ENCODE measurements at places on chromosomes 5 and 9.

DNA sequence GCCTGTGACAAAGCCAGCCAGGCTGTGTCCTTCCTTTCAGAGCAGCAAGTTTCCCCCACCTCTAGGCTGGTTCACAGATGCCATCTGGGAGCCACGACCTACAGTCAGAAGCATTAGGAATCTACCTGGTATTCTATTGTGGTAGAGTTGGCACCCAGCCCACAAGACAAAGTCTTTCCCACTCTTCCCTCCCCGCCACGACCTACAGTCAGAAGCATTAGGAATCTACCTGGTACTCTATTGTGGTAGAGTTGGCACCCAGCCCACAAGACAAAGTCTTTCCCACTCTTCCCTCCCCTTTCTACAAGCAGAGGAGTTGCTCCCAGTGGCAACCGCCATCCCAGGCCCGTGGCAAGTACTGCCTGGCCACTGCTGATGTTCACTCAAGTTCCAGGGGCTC is 157.8 kb upstream of the TNC start:
- no peak for DNase-seq

DNA sequence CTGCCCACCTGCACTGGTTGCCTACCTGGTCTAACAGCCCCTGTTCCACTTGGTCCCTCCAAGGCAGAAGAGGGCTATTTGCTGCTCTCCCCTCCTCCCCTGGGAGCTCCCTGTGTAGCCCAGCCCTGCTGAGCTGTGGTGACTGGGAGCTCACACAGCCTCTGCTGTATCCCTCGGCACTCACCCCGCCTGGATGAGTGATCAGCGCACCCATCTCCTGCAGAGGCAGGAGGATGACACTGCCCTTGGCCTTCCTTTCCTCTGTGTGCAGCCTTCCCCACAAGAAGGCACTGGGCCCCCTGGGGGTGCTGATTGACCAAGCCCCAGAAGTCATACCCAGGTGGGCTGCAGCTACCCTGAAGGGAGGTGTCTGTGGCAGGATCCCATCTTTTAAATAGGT is 134.2 kb downstream of the ADAMTS2 start:
- no peak for DNase-seq

DNA sequence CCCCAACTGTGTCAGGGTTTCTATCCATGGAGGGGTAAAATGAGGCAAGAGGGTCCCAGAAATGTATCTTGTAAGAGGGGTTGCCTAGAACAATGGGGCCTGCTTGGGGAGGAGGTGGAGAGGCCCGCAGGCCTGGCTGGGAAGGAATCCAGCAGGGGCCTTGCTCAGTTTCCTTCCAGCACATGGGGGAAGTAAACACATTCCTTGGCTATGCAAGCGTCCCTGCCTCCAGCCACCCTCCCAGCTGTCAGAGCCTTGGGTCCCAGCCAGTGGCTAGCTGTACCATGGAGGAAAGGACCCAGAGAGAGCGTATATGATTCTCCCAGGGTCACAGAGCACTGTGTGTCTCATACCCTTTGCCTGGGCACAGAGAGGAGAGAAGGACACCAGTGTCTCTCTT is 71.1 kb upstream of the IL17B start:
- DNase-seq = no peak

- no peak for DNase-seq
Observed at GRCh38 chr9:126401107-126401506, 74.5 kb downstream of the MVB12B start.

DNA sequence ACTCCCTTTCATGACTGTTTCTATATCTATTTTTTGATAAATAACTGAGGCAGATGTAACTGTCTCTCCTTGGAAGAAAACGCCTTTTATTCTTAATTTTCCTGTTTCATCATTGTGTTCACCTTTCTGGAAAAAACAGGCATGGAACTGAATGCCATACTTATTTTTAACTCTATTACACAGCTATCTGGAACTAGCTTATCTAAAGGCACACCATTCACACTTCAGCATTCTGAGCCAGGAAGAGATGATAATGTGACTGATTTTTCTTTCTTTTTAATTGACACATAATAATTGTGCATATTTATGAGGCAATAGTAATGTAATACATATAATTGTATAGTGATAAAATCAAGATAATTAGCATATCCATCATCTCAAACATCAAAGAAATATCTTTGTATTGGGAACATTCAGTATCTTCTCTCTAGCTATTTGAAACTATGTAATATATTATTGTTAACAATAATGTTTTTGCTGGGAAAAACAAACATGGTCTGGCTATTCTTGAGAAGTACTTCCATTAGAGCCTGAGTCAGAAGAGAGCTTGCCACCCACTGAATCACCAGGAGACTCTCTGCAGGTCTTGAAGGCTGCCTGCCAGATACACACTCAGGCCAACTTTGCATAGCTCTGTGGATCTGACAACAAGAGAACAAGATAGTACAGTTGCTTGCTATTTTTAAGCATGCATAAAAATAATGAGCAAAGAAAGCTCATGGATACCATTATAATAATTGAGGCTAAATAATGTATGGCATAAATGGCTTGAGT is 501.0 kb upstream of the EDIL3 start:
- DNase-seq = no peak

GRCh38 chr5:33257807-33258429 is 182.8 kb upstream of the TARS1 start:
- DNase-seq = no peak

DNA sequence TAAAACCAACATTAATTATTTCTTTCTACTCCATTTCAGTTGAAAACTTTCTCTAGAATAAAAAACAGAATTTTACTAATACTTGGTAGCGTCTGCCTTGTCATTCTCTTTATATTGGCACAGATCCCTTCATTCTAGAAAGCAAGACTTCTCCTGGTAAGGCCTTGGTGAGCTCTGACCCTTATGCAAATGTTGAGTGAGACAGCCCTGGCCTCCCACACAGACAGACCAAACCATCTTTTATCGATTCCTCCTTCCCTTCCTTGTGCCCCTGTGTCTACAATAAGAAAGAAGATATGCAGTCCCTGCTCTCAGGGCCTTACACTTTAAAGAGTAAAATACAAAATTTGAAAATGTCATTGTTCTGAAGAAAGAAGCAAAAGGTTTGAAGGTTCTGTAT is 262.2 kb downstream of the EFNA5 start:
- DNase-seq = no peak

DNA sequence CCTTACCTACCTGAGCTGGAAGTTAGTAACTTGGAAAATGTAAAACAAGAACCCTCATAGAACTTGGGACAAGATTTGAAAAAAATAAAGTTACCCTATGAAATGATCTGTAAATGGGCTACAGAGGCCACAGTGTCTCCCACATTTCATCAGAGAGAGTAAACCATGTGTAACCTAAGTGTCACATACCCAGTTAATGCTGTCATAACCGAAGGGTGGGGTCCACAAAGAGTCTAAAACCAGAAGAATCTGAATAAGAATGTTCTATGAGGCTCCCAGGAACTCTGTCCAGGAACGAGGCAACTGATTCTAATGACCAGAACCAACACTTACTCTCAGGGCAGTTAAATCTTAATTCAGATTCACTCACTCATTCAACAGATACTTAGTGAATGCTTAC is 1.0 kb upstream of the FAM13B start:
- no peak for DNase-seq

DNA sequence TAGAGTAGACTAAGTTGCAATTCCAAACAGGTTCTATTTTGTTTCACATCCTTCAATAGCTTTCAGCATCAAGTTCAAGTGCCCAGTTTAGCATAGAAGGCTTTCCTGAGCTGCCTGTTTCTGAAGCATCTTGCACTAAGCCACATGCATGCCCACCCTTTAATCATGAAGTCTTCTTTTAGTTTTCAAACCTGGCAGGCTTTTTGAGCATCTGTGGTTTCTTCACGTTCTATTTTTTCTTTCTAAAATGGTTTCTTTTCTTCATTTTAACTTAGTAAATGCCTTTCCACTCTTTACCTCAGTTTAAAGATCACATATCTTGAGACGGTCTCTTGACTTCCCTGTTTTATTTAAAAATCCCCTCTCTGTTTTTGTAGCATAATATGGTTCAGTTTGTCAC is 360.1 kb downstream of the MAN2A1 start:
- no peak for DNase-seq

GRCh38 chr5:66644111-66644510 is 47.9 kb downstream of the MAST4 start:
- DNase-seq = no peak

DNA sequence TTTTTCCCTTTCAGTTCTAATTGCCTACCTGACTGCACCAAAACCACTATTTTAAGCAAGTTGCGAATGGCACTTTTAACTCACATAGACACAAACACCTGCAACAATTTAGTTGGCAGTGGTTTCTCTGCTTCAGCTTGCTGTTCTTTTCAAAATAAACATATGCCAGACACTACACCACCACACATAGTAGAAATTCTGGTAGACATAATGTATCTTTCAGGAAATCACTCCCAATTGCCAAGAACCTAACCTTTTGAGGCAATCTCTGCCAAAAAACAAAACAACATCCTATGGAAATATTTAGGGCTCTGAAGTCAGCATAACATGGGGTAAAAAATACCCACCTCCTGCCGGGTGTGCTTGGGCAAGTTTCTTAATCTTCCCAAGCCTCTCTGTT is 27.7 kb downstream of the GLIS3 start:
- DNase-seq = no peak

DNA sequence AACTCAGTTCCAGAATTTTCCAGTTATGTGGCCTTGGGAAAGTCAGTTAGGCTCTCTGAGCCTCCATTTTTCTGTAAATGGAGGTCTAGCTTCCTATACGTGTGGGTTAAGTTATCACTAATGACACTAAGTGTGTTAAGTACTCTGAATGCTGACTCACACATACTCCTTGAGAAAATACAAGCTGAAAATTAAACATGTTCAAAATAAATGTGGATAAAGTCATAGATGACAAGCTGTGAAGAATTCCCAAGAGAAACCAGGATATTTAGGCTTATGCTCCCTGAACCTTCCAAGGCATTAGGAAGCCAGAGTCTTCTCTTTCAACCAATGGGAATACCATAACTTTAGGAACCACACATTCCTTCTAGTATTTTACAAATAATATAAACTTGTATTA is 58.1 kb downstream of the ABCA1 start:
- no peak for DNase-seq

- DNase-seq = no peak
Observed at GRCh38 chr9:105854026-105854782, 159.9 kb downstream of the TMEM38B start.

DNA sequence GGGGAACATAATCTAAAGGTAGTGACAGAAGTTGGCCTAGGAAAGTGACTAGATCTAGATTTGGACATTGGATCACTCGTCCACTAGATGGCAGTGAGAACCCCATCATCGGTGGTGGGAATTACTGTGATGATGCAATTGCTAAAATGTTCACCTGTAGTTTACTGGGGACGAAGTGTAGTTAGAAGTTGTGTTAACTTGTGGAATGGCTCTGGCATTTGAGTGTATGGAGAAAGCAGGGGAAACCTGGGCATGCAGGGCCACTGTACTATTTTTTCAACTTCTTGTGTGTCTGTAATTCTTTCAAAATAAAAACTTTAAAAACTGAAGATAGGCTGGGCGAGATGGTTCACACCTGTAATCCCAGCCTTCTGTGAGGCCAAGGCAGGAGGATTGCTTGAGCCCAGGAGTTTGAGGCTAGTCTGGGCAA is 75.5 kb downstream of the PHAX start:
- peak; percentile 30 for DNase-seq

DNA sequence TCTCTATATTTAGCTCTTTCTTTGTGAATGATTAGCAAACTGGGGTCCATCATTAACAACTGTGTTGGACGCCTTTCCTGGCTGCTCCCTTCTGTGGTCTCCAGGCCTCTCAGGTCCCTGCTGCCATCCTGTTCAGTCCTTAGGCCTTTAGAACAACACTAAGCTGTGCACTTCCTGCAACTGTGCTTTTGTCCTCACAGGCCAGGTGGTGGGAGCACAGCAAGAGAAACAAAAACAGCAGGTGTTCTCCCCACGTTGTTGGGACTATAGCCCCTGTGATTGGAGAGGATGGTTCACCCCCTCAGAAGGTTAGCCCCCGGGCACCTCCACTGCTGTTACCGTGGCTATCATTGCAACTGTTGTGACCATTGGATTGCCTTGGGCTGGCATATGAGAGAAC is 41.7 kb upstream of the CLINT1 start:
- DNase-seq = no peak

DNA sequence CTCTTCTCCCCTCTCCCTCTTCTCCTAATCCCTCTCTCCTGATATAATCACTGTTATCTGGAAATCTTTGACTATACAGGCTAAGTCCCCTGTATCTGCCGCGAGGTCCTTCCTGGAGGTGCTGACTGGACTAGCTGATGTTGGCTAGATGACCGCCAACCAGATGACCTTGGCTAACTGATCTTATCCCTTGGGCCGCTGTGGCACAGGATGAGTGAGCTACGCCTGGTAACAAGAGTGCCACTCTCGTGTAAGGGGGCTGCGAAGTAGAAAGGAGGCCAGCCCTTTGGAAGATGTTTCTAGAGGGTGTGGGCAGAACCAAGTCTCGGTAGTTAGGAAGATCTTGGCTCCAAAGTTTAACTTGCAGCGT is 345 bp upstream of the PRRC1 start:
- DNase-seq = no peak

GRCh38 chr9:14077672-14078071 is 236.3 kb downstream of the NFIB start:
- DNase-seq = no peak

DNA sequence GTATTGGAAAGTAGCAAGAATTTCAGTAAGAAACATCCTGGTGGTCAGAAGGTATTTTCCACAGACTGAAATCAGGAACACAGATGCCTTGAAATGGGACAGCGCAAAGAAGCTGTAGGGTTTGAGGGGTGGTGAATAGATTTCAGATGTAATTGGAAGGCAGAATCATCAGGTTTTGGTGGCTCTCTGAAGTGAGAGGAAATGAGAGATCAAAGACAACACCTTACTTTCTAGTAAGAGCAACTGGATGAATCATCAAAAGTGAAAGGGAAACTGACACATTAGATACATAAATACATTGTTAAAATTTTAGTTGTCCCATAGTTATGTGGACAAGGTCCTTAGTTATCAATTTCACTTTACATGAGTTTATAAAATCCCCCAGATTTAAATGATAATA is 188.2 kb upstream of the SLC27A6 start:
- DNase-seq = no peak

Measured in GDM1 (cell line).